ENCODE measurements at places on chromosomes 5 and 9.

DNA sequence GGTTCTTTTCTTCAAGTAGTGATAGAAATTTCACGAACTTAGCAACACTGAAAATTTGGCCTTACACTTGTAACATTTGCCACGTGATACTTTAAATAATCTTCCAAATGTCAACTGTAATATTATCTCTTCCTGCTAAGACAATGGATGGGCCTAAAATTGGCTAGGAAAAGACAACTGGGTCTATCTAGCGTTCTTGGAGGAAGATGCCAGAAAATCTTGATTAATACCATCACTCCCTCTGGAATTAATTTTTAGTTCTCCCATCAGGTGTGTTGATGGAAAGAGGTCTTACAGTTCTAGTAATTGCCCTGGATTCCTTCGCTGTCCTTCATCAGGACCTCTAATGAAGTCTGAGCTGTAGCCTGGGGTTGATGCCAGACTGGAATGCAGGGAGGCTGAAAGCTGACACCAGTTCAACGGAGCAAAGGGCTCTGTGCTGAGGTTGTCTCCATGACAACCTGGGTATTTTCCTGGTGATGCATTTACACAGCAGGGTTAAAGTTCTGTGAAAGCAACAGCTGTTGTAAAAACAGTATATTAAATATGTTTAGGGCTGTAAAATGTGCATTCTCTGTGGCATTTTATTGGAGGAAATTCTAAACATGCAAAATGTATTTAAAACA, 92.3 kb downstream of the GAS1 start:
- no peak for DNase-seq

GRCh38 chr9:136845465-136846260, 3.4 kb downstream of the AJM1 start:
- no peak for DNase-seq

GRCh38 chr9:82129708-82130107, 141.1 kb downstream of the SPATA31D1 start:
- DNase-seq, result no peak

GRCh38 chr5:168916852-168917251, 337.7 kb upstream of the PANK3 start:
- no peak for DNase-seq

DNA sequence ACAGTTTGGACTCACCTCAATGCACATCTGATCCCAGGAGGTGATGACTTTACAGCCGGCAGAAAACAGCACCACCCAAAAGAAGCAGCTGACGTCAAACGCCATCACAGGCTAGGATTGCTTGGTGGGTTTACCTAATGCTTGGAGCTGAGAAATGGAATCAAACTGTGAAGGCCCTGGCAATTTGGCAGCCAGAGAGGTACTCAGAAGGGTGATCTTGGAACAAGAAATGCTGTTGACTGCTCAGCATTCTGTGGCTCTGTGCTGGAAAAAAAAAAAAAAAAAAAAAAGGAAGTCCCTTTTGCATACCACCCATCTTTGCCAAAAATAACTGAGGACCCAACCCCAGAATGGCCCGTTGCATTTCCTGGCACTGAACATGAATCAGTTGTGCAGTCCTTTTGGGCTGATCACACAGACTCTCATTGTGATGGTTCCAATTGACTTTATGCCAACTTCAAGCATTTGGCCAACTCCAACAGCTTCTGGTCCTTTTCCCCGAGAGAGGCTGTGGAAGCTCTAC, at the start of gene CD180:
Gene CD180, minus strand, starts transcription at position 263 of the 523 bp plus-strand sequence. Its CDS starts 158 bp downstream, at position 105.
- DNase-seq, result no peak

- DNase-seq, result no peak
Measured at GRCh38 chr5:93909356-93909755, 168.0 kb upstream of the POU5F2 start.

GRCh38 chr9:26919698-26920097, 27.1 kb upstream of the CAAP1 start:
- no peak for DNase-seq

DNA sequence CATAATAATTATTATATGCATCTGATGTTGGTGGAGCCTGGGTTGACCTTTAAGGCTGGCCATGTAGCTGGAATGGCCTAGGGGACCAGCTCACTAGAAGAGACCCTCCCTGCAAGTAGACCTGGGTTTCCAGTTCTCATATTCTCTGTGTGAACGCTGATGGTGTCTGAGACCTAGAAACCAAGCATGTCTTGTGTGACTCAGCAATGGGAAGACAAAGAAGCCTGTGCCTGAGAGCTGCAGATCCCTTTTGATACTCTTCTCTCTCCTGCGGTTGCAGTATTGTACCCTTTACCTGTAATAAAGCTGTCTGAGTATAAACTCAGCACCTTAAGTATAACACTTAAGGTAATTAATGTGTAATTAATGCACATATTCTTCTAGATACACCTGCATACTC, 22.2 kb downstream of the C9orf152 start:
- no peak for DNase-seq

GRCh38 chr9:93592643-93593021, 16.2 kb downstream of the PHF2 start:
- DNase-seq, result no peak

DNA sequence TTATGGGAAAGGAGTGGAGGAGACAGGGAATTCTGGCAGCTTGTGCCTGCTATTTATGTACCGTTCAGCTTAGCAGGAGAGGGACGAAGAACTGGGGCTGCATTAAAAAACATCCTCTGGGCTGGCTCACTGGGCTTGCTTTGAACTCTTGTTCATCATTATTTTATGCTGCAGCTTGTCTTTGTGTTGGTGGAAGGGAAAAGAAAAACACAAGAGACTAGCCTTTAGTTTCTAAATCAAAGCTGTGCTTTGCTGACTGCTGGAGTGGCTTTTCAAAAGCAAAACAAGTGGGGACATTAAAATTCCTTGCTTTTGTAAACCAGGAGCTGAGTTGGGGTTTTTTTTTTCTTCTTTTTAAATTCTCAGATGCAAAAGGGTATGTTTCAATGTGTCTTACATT, 5.9 kb upstream of the RGMB start:
- DNase-seq, result no peak

- DNase-seq, result no peak
Measured at GRCh38 chr5:133289686-133290367, 238.0 kb downstream of the HSPA4 start.

DNA sequence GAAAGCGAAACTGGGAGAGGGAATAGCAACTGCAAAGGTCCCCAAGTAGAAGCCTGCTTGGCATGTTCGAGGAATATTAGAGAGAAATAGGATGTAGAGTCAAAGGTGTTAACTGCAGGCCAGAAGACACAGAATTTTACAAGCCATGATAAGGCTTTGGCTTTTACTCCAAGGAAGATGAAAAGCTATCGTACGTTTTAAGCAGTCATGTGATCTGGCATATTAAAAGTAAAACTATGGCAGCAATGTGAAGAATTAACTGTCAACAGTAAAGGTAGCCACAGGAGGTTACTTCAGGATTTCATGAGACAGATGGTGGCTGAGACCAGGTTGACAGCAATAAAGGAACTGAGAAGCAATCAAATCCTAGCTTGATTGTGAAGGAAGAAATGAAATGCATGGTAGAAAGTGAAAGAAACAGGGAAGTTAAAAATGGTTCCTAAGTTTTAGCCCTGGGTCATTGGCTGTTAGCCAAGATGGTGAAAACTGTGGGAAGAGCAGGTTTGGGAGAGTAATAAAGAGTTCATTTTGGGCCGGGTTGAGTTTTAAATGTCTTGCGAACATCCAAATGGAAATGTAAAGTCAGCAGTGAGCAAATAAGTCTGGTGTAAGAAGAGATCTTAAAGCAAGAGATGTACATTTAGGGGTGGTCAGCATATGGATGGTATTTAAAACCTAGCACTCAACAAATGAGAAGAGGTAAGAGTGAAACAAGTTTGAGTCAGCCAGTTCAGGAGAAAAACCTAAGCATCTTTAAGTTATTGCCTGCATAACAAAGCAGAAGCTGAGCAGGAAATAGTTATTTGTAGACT, 20.3 kb upstream of the TTC33 start:
- DNase-seq, result no peak

GRCh38 chr9:114745879-114746550, 59.8 kb downstream of the TNFSF15 start:
- no peak for DNase-seq

- no peak for DNase-seq
Measured at GRCh38 chr5:160649304-160649703, 202.7 kb downstream of the ATP10B start.

DNA sequence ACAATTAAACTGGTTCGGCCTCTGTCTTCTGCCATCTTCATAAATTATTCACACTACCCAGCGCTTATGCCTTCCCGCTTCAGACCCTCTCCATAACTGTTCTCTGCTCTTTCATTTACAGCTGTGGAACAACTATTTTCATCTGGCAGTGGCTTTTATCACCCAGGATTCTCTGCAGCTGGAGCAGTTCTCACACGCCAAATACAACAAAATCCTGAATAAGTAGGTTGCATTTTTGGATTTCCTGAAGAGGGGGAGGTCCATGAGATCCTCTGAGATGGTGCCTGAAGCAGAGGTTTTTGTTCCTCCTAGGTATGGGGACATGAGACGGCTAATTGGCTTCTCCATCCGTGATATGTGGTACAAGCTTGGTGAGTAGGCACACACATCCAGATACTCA, 28.1 kb upstream of the INSYN2B start:
- no peak for DNase-seq

GRCh38 chr5:163772241-163772640, 266.8 kb downstream of the MAT2B start:
- DNase-seq, result no peak

DNA sequence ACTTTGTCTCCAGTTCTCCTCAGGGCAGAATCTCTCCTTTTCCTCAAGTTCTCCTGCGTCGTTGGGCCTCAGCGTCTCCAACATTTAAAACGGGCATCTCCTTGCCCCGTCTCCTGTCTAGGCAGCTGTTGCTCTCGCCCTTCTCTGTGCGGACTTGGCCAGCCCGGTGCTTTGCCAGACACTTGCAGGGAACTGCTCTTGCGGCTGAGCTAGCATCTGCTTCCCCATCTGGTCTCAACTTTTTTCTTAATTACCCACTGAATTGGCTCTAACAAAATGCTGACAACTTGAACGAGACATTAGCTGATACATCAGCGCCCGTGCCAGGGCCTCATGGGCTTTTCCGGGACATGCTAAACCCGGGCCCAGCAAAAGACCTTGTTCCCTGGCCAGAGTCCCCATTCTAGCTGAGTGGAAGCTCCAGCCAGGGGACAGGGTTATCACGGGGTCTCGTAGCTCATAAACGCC, 25.1 kb downstream of the ZNF618 start:
- no peak for DNase-seq

GRCh38 chr5:553874-554273, 29.6 kb upstream of the SLC9A3 start:
- DNase-seq, result no peak

GRCh38 chr9:87605676-87606075, 108.0 kb downstream of the DAPK1 start:
- DNase-seq, result no peak

- no peak for DNase-seq
Measured at GRCh38 chr9:126849591-126850225, 10.7 kb upstream of the ZBTB34 start.

DNA sequence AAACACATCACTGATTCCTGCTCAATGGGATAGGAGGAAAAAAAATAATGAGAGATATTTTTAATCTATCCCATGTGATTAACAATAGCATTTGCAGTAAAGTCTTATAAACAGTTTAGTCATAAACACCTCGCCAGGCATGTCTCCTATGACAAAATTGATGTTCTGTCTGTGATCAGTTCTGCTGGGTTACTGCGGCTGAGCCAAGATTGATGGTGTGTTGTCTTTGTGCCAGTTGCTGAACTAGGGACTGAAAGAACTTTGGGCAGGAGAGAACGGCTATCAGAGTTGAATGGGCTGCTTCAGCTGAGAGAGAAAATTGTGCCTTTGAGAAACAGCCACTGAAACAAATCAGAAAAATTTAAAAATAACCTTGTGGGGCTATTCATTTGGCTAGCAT, 37.3 kb upstream of the MAMDC2 start:
- DNase-seq, result no peak

DNA sequence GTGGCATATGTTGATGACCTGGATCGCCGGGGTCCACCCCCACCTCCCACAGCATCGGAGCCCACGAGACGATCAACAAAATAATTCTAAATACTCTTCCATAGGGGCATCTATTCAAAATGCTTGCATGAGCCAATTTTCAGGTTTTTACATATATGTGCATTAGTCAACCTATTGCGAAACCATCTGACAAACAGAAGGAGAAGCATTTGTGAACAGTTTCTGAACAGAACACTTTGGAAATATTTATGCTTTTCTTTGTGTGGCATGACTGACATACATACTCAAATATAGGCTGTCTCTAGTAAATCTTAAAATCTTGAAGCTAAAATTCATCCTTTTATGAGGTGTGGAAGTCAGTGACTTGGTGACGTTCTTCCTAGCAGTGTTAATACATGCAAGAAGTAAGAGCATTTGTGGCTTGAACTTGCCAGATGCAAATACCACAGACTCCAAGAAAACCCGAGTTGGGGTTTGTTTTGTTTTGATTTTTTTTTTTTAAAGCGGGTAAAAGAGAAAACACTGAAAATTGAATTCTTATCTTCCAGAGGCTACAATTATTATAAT, 5.3 kb downstream of the GPR151 start:
- no peak for DNase-seq

DNA sequence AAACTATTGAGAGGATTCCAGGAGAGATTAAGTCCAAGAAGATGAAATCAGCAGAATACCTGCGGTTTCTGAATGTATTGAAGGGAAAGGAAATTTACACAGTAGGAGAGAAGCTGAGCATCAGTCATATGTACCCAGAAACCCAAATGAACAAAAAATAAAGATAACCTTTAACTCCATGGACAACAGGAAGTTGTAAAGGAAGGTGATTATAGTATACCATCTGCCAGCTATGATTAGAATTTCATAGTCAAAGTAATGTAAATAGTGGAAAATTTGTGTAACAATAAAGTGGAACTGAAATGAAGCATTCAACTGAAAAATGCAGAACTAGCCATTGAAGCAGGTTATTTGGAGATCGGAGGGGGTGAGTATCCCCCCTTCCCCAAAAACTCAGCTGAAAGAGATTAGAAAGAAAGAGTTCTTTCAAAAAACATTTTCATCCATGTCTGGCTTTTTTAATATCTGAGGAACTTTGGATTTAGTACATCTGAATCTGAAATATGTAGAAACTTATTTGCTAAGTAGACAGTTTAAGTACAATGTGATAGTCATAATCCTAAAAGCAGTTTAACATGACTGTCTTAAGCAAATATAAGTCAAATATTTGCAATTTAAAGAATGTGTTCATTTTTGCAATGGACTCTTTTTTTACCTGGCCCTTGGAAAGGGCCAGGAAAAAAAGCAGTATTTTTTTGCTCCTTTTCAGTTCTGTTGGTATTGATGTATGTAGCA, 58.4 kb downstream of the APC start:
- no peak for DNase-seq

- no peak for DNase-seq
Measured at GRCh38 chr5:168837852-168838251, 258.7 kb upstream of the PANK3 start.

- no peak for DNase-seq
Measured at GRCh38 chr5:1418238-1418920, 26.9 kb downstream of the SLC6A3 start.

GRCh38 chr5:167626341-167627123, 664.9 kb upstream of the WWC1 start:
- no peak for DNase-seq

GRCh38 chr5:42518595-42519221, 95.5 kb downstream of the GHR start:
- DNase-seq, result no peak
